ENCODE measurements at places on chromosomes 2 and 18.

GRCh38 chr18:36315736-36316135 lies 18.2 kb downstream of the FHOD3 start:
- no peak for DNase-seq

GRCh38 chr2:234841321-234842015 lies 110.3 kb upstream of the SH3BP4 start:
- no peak for DNase-seq

GRCh38 chr2:239268082-239268481 lies 132.7 kb downstream of the HDAC4 start:
- no peak for DNase-seq

- DNase-seq: no peak
Observed at GRCh38 chr2:150147889-150148683, 339.4 kb downstream of the RND3 start.

DNA sequence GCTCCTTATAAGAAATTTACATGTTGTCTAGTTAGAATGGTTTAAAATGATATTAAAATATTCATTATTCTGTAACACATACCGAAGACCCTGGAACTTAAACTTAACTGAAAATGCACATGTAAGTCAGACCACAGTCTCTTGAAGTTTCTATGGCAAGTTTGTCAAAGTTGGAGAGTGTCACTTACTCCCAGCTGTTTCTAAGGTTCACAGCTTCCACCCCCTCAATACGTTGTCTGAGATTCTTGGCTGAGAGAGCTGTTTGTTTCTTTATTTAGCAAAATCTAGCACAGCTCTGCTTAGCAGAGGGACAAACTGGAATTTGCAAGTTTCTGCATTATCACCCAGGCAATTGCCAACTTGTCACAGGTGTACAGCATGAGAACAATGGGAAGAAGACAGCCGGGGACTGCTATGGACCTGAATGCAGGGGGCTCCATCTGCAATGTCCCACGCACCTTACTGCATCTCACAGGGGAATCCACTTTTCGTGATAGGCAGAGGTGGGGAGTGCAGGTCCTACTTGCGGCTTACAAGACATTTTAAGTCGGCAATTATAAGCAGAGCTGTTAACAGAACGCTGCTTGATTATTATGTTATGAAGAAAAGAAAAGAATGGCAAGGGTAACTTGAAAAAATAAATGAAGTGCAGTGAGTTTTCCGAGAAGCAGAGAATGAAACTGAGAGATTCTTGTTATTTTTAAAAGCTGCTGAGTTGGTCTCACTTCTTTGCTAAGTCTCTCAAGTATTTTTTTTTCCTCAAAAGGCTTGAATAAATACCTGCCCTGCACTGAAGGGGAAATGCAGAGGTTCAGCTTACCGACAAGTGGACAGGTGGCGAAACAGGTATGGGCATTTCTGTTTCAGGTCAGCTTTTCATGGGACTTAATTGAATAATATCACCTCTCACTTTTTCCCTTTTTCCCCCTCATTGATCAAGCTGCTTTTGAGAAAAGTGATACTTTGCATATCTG lies 1072.1 kb upstream of the FANCL start:
- DNase-seq: no peak

- no peak for DNase-seq
Observed at GRCh38 chr18:77095391-77096371, 36.9 kb downstream of the MBP start.

- DNase-seq: no peak
Observed at GRCh38 chr2:167198009-167198408, 309.7 kb downstream of the XIRP2 start.

- no peak for DNase-seq
Observed at GRCh38 chr2:25065768-25066167, 23.9 kb downstream of the EFR3B start.

GRCh38 chr2:135850892-135851668 lies 14.1 kb upstream of the LCT start:
- DNase-seq: no peak

GRCh38 chr18:8426401-8426800 lies 182.8 kb upstream of the RAB12 start:
- no peak for DNase-seq

- no peak for DNase-seq
Observed at GRCh38 chr2:118834901-118835745, 12.3 kb downstream of the EN1 start.

DNA sequence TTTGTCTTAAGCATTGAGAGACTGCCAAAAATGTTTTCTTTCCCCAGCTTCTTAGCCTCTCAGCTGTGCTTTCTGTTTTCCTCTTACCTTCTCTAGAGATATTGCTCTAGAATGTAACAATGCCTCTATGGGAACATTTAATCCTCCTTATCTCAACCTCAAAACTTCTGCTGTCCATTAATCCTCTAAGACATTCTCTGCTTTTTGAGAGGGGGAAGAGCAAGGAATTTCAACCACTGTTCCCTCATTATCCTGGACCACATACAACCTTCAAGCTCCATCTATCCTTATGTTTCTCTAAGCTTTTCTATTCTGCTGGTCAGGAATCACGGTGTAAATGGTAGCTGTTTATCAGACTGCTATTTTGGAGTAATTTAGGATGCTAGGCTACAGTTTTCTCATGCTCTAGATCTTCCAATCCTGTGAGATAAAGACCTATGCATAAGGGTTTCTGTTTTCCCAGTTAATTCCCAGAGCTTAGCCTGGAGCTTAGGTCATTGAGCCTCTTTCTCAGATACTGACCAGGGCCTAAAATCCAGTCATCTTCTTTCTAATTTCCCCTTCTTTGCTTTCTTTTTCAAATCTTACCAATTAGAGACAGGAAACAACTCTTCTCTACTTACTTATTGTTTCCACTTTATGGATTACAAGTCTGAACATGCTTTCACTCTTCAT lies 282.0 kb downstream of the CALCRL start:
- no peak for DNase-seq

DNA sequence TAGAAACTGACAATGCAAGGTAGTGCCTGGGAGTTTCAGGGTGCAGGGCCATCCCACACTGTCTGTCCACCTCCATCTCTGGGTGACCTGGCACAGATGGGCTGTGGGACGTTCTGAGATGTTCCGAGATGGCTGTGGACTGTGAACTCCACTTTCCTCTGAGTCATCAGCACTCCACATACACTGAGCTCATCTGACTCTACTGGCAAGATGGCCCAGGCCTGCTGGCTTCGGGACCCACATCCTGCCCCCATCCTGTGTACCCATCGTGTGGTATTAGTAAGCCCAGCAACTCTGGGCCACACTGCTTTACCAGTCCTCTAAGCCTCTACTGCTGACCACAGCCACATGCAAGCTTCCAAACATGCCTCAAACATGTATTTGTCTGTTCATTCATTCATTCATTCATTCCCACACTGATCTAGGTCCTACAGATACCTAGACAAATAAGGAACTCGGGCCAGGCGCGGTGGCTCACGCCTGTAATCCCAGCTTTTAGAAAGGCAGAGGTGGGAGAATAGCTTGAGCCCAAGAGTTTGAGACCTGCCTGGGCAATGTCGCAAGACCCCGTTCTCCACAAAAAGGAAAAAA lies 124.8 kb upstream of the CXCR4 start:
- no peak for DNase-seq

DNA sequence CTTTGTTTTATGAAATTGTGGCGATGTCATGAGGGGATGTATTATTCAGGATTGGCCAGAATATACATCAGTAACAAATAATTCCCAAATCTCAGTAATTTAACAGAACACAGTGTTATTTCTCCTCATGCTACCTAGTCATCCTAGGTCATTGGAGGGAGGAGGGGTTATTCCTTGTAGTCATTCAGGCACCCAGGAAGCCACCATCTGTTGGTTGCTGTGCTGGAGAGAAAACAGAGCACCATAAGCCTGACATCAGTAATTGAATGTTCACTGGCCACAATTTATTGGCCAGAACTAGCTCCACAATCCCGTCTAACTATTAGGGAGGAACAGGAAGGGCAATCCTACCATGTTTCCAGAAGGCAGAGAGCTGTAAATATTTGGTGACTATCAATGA lies 303.5 kb upstream of the CELF4 start:
- DNase-seq: no peak

Measured in stimulated activated CD4-positive, alpha-beta T cell treated with anti-CD3 and anti-CD28 coated beads, Interleukin-15, amount 100 ng/mL, for 1 hour (primary cell).